SW 1271 (cell line): ENCODE measurements at places on chromosomes 5 and 9.

GRCh38 chr5:96035796-96036195 is 74.1 kb upstream of the ELL2 start:
- no peak for DNase-seq

DNA sequence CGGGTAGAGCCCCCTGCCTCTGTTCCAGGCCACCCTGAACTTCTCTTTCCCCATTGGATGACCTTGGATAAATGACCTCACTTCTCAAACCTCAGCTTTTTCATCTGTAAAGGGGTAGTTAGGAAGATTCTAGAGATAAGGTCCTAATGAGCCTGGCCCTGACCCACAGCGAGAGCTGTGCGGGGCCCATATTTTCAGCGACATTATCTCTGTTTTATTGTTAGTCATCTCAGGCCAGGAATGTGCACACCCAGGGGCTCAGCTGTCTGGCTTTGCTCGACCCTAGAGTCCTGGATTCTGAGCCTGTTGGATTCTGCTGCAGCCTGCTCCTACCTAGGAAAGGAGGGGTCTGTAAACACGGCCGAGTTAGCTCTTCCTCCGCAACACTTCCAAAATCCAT is 81.2 kb upstream of the LMX1B start:
- DNase-seq, result no peak

DNA sequence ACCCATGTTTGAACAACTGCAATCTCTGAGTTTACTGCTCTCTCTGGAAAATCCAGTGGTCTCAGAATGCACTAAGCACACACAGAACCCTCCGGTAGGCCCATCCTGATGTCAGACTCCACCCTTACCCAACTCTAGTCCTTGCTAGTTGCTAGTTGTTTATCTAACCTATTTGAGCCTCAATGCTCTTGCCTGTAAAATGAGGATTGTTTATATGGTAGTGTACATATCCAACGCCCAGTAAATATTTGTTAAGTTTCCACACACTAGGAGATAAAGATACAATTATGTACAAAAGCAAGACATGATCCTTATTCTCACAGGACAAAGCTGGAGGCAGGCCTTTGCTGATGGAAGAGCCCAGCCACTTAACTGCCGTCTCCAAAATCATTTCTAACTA is 192.2 kb downstream of the SPOCK1 start:
- no peak for DNase-seq

- no peak for DNase-seq
Observed at GRCh38 chr9:107856633-107857032, 367.1 kb upstream of the KLF4 start.

DNA sequence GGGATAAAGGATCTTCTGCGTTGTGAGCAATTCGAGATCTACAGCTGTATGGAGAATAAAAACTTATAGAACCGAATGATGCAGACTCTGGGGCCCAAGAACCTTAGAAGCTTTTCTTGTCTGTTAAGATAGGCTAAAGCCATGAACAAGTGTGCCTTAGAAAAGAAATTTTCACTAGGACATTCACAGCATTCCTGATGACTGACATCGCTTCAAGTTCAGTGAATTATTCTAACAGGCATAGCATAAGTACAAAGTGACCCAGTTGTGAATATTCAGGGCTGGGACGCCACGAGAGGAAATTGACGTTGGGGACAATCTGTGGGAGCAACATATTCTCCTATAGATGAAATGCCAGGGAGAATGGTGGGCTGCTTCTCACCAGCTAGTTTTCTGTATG is 32.0 kb upstream of the PANK3 start:
- no peak for DNase-seq

DNA sequence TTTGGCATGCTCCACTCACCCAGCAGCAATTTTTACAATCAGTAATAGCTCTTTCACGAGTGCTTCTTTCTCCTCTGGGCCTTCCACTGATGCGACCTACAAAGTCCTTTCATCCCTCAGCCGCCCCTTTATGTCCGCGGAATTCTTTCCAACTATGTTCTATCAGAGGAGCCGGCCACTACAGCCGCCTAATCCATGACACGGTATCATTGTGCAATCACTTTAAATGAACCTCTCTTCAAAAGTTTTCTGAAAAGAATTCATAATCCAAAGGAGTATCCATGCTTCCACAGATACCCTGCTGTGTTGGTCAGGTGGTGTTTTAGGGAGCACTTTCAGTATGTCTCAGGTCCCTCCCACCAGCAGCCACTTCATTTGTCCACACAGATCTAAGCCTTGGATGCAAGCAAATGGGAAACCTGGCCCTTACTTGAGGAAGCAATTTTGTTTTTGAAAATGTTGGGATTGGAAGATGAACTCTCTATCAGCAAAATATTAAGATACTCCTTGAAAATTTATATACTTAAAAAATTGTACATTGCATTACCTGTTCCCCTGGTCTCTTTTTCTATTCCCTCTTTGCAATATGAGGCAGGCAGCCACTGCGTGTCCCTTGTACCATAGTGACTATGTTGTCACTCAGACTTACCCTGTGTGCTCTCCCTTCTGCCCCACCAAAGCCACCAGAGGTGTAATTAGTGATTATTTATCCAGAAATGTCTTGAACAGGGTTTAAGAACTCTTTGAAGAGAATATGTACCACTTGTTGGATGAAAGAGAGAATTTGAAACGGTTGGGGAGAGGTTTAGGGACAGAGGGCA is 12.9 kb upstream of the MEF2C start:
- DNase-seq, result no peak

DNA sequence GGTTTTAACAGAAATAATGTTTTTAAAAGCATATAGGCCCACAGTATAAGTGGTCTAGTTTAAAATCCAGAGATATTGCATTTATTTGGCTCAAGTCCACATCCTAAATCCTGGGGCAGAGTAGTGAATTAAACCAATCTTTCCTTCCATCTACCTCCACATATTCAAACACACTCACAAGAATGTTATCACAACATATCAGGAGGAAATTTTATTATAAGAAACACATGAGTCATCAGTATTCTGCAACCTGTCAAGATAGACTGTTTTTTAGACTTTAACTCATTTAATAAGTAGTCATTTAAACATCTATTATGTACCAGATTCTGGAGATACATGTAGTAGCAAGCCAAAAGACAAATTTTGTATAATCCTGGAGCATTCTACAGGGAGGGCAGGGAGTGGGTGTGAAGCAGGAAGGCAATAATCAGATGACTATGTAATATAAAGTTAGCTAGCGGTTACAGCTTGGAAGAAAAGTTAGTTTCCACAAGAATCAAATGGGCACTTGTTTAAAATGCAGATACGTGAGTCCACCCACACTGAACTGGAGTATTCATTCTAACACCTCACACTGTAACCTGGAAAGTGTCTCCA is 187.3 kb upstream of the PIK3R1 start:
- no peak for DNase-seq

GRCh38 chr9:114830546-114830945 is 24.7 kb upstream of the TNFSF15 start:
- DNase-seq, result no peak

- DNase-seq, result no peak
Observed at GRCh38 chr5:145855763-145856267, 17.0 kb downstream of the GRXCR2 start.

- DNase-seq, result no peak
Observed at GRCh38 chr5:135565725-135566421, 12.9 kb downstream of the CXCL14 start.

DNA sequence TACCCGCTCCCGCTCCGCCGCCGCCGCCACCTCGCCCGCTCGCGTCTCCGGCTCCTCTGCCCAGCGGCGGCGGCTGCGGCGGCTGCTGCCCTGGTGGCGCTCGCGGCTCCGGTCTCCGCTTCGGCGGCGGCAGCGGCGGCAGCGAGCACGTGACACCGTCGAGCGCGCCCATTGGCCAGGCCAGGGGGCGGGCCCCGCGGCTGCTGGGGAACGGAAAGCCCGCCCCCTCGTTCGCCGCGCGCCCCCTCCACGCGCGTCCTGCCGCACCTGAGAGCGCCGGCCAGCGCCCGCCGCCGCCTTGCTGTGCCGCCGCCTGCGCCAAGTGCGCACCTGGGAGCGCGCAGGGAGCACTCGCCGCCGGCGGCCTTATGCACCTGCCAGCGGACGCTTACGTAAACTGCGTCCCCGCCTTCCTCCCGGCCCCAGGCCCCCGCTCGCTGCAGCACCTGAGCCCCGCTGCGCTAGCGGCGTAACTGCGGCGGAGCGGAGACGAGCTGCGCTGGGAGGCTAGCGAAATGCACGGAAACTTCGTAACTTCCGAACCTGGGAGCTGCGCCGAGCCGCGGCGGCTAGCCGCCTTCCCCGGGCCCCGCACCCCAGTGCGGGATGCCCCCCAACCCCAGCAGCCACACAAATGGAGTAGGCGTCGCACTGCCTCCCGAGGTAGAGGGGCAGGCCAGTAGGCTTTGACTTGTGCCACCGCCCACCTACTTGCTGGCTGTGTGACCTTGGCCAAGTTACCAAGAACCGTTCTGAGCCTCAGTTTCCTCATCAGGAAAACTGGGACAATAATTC is at the start of gene STRBP:
Gene STRBP, minus strand, starts transcription at position 122 of the 795 bp plus-strand sequence. CDS start 84,452 bp downstream, outside the sequence.
- DNase-seq, result peak; percentile 86

DNA sequence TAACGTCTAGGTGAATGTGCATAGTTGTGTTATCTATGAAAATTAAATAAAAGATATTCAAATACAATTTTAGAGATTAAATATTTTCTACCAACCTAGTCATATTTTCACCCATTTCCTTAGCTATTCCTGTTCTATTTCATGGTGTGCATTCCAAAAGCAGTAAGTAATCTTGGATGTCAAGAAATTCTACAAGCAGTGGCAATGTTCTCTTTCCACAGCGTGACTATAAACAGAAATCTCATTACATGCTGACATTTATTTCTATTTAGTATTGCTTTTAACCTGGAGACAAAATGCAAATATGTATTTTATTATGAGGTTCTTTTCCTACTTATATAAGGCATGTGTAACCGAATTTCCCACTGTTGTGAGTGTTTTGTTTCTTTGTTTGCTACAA is 510.0 kb downstream of the ACTL7B start:
- no peak for DNase-seq

GRCh38 chr9:36746415-36746814 is 173.7 kb downstream of the MELK start:
- DNase-seq, result no peak

- no peak for DNase-seq
Observed at GRCh38 chr9:93491593-93492232, 38.3 kb upstream of the FAM120AOS start.

DNA sequence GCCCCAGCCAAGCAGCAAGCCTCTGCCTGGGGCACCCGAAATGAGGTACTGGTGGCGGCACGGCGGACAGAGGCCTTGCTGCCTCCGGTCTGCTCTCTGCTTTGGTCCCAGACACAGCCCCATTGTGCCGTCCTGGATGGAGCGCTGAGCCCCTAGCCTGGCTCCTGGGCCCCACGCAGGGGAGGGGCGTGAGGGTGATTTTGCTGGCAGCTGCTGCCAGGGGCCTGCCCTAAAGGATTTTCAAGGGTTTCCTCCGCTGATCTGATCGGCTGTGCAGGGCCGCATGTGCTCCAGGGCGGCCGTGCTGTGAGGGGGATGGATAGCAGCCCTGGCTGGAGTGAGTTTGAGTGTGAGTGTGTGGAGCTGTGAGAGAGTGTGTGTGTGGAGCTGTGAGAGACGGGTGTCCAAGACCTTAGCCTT is 1.3 kb downstream of the GPSM1 start:
- no peak for DNase-seq

- DNase-seq, result peak; percentile 98
Observed at GRCh38 chr5:73321757-73322436, 126.7 kb downstream of the FOXD1 start.

- DNase-seq, result no peak
Observed at GRCh38 chr9:37593883-37594448, 1.6 kb upstream of the TOMM5 start.

DNA sequence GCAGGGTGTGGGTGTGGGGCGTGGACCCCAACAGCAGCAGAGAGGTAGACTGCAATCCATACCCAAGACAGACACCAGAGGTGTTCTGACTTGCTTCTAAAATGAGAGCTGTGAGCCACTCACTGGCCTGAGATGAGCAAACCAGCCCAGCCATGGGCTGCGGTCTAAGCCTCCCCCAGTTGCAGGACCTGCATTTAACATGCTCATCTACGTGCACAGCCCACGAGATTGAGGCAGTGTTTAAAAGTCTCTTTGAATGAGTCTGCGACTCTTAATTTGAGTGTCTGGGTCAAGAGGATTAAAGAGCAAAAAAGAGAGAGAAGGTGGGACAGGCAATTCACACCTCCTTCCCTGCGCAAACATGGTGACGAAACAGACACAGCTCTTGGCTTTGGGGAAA is 5.9 kb downstream of the SURF4 start:
- no peak for DNase-seq

DNA sequence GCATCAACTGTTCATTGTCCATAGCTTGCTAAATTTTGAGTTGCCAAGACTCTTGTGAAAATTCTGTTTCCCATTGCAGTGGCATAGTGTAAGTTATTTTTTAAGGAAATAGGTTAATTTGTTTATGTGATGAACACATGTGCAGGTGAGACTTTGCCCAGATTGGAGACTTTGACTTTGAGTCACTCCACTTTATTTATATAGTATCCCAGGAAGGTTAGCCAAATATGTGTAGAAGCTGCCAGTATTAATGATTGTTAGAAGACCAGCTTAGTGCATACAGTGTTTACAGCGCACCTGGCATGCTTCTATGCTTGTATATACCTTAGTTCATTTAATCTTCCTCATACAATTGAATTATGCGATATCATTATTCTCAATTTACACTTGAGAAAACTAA is 51.0 kb downstream of the MTAP start:
- no peak for DNase-seq

GRCh38 chr9:89942643-89943042 is 337.8 kb downstream of the GADD45G start:
- DNase-seq, result no peak

DNA sequence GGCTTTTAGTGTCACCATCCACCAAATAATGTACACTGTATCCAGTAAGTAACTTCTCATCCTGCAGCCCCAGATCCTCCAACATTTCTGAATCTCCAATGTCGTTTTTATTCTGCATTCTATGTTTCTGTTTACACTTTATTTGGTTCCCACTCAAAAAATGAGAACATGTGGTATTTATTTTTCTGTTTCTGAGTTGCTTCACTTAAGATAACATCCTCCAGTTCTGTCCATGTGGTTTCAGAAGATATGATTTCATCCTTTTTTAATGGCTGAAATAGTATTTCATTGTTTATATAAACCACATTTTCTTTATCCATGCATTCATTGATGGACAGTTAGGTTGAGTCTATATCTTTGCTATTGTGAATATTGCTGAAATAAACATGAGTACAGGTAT is 677.3 kb upstream of the FTMT start:
- no peak for DNase-seq

GRCh38 chr5:2553611-2554010 is 197.9 kb downstream of the IRX2 start:
- no peak for DNase-seq

GRCh38 chr5:116497631-116498030 is 77.0 kb downstream of the SEMA6A start:
- DNase-seq, result no peak

- DNase-seq, result no peak
Observed at GRCh38 chr9:70517926-70518610, 103.6 kb upstream of the KLF9 start.

GRCh38 chr5:95739857-95740256 is 8.7 kb downstream of the RHOBTB3 start:
- DNase-seq, result no peak

DNA sequence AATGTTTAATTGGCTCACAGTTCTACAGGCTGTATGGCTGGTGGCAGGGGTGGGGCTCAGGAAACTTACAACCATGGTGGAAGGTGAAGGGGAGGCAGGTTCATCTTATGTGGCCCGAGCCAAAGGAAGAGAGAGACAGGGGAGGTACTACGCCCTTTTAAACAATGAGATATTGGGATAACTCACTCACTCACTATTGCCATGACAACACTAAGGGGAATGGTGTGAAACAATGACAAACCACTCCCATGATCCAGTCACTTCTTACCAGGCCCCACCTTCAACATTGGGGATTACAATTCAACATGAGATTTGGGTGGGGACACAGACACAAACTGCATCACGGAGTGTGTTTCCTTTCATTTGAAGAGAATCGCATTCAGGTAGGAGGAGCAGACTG is 220.9 kb downstream of the GADD45G start:
- DNase-seq, result no peak
